ENCODE measurements at places on chromosomes 4 and X.

DNA sequence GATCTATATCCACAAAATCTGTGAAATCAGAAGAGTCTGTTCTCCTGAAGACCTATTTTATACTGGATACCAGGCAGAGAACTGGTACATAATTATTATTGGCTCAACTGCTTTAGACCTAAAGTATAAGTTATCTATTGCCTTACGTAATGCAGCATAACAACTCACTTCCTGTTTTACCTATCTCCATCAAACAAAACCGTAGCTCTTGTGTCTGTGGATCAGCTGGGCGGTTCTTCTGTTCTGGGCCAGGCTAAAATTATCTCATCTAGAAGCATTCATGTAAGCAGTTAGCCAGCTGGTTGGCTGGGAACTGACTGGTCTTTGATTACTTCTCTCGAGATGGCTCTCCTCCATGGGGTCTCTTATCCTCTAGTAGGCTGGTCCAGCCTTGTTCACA, 57.8 kb downstream of the PPP1R2C start:
- DNase-seq: no peak

DNA sequence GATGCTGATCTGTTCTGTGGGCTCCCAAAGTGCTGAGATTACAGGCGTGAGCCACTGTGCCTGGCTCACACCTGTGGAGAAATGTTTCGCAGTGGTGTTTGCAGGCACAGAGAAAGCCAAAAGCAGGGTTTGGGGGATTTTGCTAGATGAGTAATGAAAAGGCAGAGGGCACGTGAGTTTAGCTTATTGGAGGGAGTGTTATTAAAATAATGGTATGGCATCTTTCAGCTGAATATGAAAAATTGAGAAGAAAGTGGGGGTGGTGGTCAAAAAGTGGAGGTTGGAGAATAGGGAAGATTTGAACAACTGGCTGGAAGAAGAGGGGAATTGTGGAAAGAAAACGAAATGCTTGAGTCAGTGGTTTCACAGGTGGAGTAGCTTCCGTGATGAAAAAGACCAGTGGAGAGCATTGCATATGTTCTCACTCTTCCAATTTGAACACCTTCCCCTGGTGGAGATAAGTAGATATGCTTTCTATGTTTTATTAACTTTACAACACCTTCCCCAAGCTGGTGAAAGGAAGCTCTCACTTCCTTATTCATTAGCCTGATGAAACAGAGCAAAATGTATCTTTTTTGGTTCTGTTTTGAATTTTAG, 1.1 kb upstream of the CHST7 start:
- DNase-seq: peak; percentile 24

- no peak for DNase-seq
Measured at GRCh38 chr4:95048296-95048695, 290.5 kb downstream of the BMPR1B start.

GRCh38 chr4:113146876-113147358, 97.5 kb downstream of the ANK2 start:
- no peak for DNase-seq

DNA sequence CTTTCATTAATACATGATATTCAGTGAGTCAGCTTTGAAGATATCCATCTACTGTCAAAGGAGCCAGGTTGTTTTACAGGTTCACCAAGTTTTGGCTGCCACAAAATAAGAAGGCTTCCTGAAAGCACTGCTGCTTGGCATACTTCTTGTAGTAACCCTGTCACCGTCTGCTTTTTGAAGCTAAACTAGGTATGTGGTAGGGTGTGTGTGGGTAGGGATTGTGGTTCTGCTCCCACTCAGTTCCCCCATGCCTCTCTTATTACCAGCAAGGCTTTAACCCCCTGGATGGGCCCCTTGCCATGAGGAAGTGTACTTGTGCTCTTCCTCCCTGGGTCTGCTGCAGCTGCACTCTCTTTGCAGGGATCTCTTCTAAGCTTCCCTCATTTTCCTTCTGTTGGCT, 191.2 kb downstream of the BANK1 start:
- DNase-seq: no peak

DNA sequence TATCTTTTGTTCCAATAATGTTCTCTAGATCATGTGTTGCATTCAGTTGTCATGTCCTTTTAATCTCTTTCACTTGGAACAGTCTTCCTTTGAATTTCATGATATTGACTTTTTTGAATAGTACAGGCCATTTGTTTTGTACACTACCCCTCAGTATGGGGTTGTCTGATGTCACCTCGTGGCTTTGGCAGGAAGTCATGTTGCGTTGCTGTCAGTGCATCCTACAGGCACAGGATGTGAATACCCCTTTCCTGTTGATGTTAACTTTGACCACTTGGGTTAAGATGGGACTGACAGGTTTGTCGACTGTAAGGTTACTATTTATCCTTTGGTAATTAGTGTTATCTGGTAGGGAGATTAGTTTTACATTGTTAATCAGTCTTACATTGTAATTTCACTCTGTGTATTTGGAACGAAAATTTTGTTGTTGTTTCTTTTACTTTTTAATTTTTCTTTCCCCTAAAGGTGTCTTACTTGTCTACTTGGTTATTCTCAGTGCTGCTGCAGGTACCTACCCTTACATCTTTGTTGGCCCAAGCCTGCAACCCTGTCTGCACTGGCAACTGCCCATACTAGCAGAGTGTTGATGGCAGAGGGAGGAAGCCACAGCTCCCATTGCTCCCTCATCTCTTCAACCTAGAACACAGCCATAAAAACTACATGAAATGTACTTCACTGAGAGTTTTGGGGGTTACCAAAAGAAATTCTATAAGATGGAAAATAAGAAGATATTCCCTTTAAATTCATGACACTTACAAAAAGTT, 14.7 kb upstream of the ATP8A1 start:
- DNase-seq: no peak

DNA sequence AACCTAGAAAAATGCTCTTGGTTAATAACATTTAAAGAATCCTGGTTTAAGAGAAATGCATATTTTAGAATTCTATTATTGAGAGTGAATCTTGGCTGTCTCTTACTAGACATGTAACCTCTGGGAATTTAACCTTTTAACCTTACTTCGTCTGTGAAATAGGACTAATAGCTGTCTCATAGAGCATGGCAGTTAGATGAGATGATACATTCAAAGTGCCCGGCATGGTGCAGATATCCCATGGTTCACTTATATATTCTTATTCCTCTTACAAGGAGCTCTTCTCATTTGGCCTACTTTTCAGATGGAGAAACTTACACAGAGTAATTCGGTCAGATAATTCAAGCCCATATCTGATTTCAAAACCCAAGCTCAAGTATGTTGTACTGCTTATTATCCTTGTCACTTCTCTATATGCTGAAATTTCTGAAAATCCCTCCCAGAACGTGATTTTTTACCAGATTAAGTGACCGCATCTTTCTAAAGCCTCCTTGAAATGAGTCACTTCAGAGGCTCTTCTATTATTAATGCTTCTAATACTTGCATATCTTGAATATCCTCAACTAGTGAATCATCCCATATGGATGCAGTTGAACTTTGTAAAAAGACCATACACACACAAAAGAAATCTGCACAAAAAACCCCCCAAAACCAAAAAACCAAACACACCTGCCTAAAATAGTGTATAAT, 4.9 kb downstream of the CDKN2AIP start:
- DNase-seq: no peak

DNA sequence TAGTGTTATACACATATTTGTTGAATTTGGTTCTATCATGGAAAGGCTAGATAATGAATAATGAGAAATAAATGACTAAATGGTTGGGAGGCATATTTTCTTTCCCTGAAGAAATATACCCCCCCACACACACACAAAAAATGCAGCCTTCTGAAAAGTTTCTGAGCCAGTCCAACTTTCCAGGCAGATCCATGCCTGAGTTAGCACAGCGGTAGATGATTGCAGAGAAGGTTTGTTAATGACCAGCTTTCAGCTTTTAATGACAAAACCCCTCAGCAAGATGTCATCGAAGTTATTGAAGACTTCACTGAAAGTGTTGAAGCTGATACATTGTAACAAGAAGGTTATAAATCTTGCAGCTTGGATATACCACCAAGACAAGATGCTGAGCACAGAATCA, 61.4 kb downstream of the GBA3 start:
- DNase-seq: no peak

GRCh38 chr4:3767570-3768288, 1.5 kb downstream of the ADRA2C start:
- DNase-seq: no peak

GRCh38 chrX:7247346-7247745, 99.4 kb upstream of the PUDP start:
- DNase-seq: no peak

DNA sequence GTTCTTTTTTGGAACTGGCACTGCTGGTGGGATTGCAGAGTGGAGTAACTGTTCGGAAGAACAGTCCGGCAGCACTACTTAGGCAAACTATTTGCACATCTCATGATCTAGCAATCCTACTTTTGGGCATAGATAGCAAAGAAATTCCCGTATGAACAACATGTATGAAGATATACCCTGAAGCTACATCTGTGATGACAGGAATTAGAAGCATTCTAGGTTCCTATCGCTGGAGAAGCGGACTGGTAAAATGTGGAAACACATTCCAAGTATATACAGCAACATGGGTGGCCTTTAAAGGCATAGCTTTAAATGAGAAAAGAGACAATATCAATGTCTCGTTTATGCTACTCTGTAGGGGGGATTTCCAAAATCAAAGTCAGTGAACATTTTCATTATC, 3.1 kb downstream of the DCAF16 start:
- no peak for DNase-seq

DNA sequence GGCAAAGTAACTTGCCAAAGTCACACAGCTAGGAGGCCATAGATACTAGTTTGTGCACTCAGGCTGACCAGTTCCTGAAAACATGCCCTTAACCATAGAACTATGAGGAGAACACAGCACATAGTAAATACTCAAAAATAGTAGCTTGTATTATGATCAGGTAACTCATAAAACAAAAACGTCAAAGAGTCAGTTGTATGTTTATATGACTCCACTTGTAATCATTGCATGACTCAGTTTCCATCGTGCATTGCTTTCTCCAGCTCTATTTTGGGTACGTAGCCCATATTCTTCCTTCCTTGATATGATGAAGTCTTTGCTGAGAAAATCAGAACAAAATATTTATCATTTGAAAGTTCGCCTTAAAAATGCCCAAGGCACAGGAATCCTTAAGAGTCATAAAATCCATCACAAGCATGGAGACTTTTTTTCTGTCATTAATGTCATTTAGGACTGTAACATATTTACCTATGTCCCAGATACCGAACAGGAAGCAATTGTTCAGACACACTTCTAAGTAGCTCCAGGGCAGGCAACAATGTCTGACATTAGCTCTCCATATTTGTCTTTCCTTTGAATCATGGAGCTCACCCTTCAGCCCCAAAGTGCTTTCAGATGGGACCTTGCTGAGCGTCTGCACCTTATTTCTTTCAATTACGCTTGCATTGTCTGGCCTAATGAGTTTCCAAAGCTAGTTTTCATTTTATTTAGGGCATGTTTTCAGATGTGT, 11.2 kb upstream of the MID1 start:
- DNase-seq: no peak

GRCh38 chr4:183852910-183853547, 52.1 kb upstream of the STOX2 start:
- DNase-seq: no peak

- DNase-seq: no peak
Measured at GRCh38 chr4:83071116-83071515, 36.1 kb downstream of the COPS4 start.

- DNase-seq: no peak
Measured at GRCh38 chr4:823176-823760, 2.7 kb downstream of the CPLX1 start.

DNA sequence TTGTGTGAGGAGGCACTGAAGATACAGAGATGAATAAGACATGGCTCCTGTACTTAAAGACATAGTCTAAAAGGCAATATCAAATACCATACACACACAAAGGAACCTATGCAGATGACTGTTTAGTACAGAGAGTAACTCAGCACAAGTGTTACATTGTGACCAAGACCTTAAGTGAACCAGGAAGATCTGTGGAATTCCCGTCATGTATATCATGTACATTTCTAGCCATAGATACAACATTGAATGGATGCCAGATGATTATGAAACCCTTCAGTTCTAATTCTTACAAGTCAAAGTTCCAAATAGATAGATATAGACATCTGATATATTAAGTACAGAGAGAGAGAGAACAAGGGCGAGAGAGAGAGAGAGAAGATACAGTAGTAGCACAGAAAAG, 73.2 kb downstream of the PAK3 start:
- DNase-seq: no peak

DNA sequence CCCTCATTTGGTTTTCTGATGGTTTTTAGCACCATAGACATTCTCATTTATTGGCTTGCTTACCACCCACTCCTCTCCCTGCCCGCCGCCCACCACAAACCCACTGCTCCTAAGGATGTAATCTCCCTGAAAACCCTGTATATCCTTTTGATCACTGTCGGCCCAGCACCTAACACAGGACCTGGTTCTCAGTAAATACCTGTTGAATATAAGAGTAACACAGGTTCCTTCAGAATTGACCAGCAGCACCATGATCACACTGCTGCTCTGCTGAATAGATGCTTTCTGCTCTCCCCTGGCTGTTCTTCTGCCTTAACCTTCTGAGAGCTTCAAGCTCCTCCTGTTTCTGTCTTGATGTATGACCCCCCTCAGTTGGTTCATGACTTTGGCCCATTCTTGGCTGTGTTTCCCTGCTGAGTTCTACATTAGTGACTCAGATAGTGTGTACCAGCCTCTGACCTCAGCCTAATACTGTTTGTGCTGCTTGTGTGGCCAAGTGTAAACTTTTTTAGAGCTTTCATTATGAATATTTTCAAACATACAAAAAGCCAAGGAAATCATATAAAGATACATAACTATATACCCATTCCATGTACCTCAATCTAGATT, 265.3 kb downstream of the FRMPD4 start:
- no peak for DNase-seq

DNA sequence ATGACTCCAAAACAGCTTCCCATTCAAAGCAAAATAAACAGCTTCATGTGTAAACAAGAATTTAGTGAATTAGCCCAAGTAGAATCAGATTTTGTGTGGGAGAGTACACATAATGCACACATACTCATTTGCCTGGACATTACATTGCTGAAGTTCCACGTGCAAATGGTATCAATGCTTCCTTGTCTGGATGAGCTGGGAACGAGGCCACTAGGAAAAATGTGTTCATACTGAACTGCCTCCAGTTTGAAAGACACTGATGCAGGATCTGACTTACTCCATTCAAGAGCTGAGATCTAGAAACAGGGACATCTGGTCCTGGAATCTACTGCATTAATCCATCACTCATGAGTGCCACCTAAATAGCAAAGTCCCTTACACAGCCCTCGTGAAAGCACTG, 228.0 kb downstream of the APBB2 start:
- no peak for DNase-seq

- no peak for DNase-seq
Measured at GRCh38 chr4:26687728-26688127, 103.8 kb downstream of the TBC1D19 start.

- DNase-seq: no peak
Measured at GRCh38 chr4:95445251-95445650, 103.5 kb downstream of the UNC5C start.

DNA sequence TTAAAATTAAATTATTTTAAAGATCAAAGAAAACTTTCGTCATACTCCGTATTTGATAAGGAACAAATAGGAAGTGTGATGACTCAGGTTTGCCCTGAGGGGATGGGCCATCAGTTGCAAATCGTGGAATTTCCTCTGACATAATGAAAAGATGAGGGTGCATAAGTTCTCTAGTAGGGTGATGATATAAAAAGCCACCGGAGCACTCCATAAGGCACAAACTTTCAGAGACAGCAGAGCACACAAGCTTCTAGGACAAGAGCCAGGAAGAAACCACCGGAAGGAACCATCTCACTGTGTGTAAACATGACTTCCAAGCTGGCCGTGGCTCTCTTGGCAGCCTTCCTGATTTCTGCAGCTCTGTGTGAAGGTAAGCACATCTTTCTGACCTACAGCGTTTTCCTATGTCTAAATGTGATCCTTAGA, at the start of gene CXCL8:
Gene CXCL8 (plus strand): TSS at position 217 of the 426 bp plus-strand sequence. CDS start 90 bp downstream, at position 307.
- no peak for DNase-seq
